Activated gamma-delta T cell (primary cell): ENCODE measurements at places on chromosomes 12 and 14.

DNA sequence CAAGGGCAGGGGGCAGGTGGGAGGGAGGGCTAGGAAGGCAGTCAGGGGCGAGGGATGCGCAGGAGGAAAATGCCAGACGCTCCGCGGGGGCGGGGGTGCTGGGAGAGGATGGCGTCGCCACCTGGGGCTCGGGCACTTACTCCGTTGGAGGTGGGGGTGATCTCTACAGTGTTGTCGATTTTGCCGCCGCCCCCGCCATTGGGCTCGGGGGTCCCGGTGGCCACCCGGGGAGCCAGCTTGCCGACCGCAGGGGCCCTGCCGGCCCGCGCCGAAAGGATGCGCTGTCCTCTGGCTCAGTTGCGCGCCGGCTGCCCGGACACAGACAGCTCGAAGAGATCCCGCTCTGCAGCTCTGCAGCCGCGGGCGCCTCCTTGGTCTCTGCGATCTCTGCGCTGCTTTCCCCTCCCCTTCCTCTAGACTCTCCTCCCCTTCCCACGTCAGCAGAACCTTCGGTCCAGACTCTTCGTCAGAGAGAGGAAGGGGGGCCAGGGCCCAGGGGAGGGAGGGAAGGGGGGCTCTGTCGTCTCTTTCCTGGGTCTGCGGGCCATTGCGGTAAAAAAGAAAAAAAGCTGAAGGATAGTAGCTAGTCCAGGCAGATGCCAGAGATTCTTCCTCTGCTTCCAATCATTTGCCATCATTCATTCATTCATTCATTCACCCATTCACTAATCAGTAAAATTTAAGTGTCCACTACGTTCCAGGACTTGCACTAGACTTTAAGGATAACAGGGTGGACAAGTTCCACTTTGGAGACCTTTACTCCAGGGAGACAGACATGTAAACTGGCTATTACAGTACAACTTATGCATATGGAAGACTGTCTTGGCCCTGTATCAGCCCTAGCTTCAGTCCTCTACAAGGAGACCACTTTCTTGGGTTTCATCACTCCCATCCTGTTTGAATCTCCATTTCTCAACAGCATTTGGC is at the start of gene SLC22A17:
SLC22A17 (minus strand) TSS at position 382 of the 927 bp plus-strand sequence.
- no peak for DNase-seq

DNA sequence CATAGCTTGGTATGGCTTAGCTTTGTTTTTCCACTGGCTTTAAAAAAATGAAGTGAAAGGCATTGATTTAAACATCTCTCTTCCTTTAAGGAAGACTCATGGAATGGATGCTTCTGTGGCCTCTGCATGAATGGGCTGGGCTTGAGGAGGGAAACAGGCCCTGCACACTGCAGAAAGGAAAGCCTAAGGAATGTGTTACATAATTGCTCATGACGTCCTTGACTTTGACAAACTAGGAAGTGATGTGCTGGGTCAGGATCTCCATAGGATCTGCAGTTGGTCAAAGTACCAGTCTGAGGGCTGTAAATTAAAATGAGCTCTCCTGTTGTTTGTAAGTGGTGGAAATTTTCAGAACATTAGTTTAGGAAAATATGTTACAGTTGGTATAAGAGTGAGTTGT is 12.7 kb downstream of the SAMD4A start:
- DNase-seq, result no peak

- no peak for DNase-seq
Measured at GRCh38 chr12:79056775-79057174, 192.2 kb downstream of the SYT1 start.

DNA sequence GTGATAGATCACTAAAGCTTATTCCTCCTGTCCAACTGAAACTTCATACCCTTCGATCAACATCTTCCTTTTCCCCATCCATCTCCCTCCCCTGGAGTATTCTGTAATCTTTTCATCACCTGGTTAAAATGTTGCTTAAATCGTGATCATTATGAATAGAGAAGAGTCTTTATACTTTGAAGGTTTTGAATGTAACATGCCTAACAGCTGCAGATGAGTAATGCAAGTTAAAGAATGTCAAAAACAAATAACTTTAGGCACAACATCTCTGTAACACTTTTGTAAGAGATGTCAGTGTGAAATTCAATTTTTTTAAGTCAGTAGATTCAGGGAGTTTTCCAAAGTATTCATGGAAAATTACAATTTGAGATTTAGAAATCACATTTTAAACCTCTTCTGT is 25.0 kb downstream of the RXYLT1 start:
- no peak for DNase-seq

DNA sequence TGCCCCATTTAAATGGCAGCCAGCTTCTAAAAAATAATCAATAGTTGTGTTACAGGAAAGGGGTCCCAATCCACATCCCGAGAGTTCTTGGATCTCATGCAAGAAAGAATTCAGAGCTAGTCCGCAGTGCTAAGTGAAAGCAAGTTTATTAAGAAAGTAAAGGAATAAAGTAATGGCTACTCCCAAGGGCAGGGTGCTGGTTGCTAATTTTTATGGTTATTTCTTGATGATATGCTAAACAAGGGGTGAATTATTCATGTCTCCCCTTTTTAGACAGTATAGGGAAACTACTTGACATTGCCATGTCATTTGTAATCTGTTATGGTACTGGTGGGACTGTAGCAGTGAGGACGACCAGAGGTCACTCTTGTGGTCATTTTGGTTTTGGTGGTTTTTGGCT is 591.3 kb downstream of the LRFN5 start:
- DNase-seq, result no peak

DNA sequence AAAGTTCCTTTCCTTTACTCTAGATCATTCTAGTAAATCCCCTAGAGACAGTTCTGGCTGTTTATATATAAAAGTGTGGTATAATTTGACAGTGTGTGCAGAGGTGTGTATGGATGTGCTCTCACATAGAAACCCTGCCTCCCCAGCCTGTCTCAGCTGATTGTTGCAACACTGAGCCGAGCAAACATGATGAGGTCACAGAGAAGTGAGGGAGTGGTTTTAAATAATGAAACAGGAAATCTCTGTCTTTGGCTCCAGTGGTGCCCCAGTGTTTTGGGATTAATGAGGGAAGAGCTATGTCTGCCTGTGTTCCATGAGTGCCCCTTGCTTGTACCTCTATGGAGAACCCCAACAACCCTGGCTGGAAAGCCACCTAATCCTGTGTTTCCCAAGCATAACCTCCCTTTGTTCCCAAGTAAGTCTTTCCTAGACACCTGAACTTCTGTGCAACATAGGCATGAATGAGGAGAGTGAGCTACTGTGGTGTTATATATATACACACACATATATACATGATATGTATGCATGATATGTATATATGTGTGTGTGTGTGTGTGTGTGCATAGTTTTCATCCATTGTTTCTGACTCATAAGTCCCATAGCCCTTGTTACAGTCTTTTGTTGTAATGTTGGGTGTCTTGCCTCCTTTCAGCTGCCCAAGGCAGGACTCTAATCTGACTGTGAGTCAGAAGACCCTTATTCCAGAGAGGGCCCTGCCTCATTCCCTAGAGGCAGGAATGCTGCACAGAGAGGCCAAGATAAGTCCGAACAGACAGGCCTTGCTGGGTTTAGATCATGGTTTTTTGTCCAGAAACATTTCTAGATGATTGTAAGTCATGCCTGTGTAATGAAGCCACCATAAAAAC is 18.0 kb downstream of the TRAF3 start:
- DNase-seq, result no peak

DNA sequence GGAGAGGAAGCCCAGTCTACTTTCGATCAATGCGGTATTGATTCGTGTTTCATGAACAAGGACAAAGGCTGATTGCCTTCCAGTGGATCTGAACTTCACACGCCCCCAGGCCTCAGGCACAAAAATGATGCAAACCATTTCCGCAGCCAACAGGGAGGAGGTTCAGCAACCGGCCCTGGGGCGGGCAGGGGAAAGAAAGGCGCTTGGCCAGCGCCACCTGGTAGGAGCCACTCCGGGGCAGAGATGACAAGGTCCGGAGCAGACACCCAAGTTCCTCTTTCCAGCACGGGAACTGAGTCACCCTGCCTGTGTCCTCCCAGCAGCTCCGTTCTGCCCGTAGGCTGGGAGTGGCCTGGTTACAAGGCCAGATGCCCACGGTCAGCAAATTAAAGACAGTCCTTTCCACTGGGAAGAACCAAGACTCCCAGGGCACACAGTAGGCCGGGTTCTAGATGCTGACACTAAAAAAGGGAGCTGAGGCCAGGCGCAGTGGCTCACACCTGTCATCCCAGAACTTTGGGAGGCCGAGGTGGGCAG is 136.3 kb downstream of the SCARB1 start:
- DNase-seq, result no peak

- DNase-seq, result no peak
Measured at GRCh38 chr12:67918441-67918840, 70.8 kb upstream of the IFNG-AS1 start.
